Activated naive CD4-positive, alpha-beta T cell (primary cell): ENCODE measurements at places on chromosomes 11 and 22.

GRCh38 chr11:95066716-95067038 lies at the start of gene SRSF8:
Gene SRSF8, plus strand, starts transcription at chr11:95066919. Its CDS starts 308 bp downstream, at chr11:95067227.
- no peak for DNase-seq

GRCh38 chr11:41499429-41499828 lies 40.0 kb upstream of the LRRC4C start:
- DNase-seq: no peak

DNA sequence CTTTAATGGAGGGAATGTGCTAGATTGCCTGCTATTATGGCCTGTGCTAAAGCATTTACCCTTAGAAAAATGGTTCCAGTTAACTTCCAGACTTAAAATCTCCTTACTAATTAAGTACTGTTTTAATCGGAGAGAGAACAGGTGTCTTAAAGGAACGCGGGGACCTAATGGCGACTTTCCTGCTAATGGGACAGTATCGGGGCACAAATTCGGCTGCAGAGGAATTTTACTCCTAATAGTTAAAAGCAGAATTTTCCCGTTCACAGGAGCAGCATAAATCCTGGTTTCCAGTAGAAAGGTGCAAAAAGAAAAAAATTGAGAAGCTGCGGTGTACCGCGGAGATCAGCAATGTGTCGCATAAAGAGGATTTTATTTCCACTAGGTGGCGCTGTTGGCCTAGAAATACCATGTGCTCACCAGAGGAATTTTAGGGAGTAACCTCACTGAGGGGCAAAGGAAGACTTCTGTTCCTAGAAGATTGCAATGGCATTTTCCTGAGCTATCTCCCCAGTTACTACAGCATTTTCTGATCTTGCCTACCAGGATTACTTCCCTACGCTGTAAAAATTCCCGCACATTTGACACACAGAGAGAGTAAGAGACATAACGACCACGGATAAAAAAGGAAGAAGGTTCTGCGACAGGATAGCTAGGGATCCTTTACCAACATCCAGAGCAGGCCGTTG lies 44.5 kb downstream of the ZNF280B start:
- no peak for DNase-seq

DNA sequence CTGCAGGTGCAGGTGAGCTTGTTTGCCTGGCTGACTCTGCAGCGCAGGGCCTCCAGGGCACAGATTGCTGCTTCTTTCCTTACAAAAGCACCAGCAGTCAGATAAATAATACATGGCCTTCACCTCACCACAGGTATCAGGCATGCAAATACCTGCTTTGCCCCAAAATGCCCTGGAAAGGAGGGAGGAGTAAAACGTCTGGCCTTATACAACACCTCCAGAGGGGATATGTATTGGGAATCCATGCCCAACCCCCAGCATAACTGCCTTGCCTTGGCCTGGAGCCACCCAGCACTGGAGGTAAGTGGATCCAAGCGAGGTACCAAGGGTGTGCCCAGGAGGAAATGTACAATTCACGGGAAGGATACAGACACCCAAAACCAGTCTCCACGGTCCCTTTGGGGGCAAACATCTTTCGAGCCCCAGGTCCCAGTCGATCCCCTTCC lies 860 bp downstream of the TMEM184B start:
- DNase-seq: no peak

DNA sequence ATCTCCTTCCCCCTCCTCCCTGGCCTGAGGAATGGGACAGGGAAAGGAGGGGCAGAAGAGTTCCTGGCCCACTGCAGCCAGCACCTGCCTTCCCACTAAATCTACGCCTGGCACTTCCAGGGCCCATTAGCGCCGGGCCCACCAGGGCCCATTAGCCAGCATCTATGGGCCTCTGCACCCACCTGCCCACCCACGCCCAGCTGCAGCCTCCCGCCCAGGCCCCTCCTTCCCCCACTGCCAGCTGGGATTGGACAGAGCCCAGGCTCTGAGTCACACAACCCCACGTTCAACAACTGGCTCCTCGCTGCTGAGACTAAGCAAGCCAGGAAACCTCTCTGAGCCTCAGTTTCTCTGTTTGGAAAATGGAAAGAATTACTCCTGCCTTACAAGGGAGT lies 48.7 kb downstream of the CYTH4 start:
- no peak for DNase-seq

GRCh38 chr11:75899806-75900205 lies 84.8 kb downstream of the UVRAG start:
- no peak for DNase-seq

DNA sequence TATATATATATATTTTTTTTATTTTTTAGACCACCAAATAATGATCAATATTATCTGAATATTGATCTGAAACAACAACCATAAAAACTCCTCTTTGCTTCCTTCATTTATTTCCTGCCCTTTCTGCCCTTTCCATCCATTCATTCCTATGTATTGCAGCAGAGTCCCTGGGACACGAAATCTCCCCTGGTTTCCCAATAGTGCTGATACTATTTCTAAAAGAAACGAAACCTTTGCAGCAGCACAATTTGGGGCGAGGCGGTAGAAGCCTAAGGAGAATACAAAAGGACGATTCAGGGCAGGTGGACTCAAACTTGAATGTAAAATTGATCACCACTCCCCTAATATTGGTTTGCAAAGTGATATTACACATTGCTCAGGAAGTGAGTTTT lies 16.9 kb upstream of the AMOTL1 start:
- DNase-seq: no peak

GRCh38 chr11:90288212-90288821 lies 65.5 kb upstream of the CHORDC1 start:
- no peak for DNase-seq

DNA sequence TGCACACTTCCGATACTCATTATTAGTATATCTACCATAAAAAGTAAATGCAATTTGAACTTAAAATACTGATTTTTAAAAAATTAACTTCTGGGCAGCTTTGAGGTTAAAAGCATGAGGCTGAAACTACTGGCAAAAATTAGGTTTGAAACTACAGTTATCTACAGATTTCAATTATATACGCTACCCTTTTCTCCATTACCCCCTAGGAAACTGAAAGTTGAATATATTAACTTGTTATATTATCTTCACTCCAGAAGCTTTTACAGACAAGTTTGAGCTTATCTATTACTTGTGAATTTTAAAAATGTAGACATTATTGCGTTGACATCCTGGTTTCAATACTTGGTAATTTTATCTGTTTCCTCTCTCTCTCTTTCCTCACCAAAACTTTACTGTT lies 96.7 kb upstream of the DDI1 start:
- no peak for DNase-seq

DNA sequence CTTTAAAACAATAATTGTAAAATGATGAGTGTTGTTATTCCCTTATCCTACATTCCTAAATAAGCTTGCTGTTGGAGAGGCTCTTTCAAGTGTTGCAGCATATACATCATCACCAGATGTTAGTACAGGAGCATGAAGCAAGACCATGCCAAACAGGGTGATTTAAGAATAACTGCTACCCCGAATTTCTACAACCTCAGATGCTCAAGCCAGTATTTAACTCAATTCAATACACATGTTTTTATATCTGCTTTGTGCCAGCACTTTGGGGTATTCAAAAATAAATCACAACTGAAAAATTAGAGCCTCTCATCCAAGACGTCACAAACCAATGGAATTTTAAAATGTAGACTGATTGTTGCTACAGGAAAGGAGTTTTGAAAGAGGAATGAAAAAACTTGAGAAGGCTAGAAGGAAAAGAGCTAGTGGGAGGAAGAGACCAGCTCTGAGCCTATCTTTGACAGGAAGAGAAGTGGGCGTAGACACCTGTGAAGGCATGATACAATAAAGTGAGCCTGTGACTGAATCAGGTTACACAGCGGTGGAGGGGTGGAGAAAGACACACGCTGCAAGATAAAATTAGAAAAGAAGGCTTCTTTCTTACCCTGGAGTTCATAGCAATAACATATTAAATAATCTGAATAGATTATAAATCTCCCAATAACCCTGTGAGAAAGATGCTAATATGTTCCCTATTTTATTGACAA lies 95.8 kb downstream of the DLG2 start:
- no peak for DNase-seq

DNA sequence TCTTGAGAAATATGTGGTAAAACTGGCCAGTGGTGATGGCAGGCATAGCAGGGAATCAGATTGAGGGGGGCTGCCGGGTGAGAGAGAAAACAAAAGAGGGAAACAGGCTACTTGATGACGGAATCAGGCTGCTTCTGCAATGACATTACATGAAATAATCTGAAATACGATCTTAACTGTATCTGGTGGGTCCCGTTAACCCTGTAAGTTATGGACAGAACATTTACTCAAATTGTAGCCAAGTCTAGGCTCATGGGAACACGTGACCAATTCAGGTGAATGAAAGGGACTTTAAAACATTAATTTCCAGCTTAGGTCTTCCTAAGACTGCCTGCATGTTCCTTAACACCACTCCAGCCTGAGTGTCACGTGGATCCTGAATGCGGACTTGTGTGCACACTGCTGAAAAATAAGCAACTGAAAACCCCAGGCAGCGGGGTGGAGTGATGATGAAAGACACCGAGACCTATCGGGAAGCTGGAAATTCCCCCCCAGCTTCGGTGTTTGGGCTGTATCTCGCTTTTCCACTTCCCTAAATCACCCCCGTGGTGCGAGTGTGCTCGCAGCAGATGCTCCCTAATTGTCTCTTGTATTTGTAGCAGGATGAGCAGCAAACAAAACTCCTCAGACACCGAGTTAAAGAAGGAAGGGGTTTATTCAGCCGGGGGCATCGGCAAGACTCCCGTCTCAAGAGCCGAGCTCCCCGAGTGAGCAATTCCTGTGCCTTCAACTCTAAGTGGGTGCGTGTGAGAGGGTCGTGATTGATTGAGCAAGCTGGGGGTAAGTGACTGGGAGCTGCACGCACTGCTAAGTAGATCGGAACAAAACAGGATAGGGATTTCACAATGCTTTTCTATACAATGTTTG lies 145.0 kb upstream of the GRK3 start:
- DNase-seq: no peak

- no peak for DNase-seq
These were observed 322.7 kb downstream of the CTTN start for GRCh38 chr11:70721006-70721405.

DNA sequence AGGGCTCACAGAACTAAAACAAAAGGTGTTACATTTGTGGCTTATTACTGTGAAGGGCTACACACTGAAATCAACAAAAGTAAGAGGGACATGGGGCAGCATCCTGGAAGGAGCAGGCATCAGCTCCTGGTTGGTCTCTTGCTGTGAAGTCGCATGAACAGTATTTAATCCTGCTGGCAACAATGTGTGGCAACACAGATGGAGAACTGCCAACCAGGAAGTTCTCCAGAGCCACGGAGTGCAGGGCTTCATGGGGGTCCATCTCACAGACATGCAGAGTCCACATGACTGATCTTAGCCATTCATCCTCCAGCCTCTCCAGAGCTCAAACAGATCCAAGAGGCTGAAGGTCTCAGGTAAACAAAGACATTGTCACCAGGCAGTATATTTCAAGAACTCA lies 32.8 kb upstream of the FGF3 start:
- no peak for DNase-seq

DNA sequence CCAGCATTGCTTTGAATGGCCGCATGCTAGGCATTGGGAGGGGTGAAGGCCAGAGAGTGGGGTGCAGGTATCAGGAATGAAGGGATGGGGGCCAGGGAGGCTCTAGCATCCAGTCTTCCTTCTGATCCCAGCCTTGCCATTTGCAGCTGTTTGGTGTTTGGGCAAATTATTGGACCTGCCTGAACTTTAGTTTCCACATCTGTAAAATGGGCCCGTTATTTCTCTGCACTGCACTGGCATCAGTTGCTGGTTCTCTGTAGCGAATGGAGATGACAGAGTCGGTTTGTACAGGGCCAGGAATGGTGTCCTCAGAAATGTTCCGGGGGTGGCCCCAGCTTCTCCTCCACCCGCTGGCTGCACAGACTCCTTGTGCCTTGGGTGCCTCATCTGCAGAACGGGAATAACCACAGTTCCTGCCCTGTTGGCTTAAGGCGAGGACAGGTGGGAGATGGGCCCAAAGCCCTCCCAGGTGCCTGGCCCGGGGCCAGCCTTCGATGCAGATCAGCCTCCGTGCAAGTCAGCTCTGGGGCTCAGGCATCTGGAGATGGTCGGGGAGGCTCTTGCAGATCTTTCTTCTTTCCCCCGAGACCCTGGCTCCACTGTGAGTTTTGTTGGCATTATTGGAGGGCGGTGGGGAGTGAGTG lies 51.4 kb upstream of the SMIM38 start:
- no peak for DNase-seq

DNA sequence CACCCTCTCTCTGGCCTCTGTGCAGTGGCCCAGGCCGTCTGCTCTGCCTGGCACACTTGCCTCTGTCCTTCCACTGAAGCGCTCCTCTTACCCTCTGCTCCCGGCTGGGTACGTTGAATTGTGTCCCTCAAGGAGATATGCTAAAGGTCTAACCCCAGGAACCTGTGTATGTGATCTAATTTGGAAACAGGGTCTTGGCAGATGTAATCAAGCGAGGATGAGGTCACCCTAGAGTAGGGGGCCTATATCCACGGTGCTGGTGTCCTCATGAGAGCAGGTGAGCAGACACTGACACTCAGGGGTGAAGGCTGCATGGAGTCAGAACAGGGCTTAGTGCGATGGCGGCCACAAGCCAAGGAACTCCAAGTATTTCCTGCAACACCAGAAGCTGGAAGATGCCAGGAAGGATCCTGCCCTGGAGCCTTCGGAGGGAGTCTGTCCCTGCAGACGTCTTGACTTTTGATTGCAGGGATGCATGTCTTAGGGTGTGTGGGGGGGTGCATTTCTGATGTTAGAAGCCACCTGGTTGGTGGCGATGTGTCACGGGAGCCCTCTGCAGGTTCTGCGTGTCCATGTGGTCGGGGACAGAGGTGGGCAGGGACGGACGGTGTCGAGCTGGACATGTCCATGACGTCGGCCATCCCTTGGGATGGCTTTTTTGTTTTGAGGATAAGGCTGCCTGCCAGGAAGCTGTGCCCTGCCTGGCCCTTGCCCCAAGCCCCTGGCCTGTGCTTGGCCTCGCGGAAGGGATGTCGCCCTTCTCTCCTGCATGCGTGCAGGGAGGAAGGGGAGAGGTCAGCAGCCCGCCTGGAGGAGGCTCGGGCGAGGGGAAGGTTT lies 68.6 kb downstream of the LRP5 start:
- DNase-seq: no peak

DNA sequence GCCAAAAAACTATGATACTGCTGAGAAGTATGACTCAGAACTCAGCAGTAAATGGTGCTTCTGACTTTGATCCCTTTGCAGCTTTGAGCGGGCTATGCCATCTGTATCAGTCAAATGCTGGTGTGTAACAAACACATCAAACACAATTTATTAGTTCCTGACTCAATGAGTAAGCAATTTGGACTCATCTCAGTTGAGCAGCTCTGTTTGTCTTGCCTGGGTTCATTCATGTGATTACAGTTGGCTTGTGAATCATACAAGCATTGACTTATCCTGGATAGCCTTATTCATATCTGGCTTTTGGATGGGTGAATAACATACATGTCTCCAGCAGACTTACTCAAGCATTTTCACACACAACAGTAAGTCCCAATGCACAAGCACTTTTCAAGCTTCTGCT lies 858.8 kb downstream of the METTL15 start:
- no peak for DNase-seq

GRCh38 chr11:61753672-61754071 lies 1.2 kb downstream of the MYRF start:
- no peak for DNase-seq
